ENCODE measurements at places on chromosomes 2 and 18.

DNA sequence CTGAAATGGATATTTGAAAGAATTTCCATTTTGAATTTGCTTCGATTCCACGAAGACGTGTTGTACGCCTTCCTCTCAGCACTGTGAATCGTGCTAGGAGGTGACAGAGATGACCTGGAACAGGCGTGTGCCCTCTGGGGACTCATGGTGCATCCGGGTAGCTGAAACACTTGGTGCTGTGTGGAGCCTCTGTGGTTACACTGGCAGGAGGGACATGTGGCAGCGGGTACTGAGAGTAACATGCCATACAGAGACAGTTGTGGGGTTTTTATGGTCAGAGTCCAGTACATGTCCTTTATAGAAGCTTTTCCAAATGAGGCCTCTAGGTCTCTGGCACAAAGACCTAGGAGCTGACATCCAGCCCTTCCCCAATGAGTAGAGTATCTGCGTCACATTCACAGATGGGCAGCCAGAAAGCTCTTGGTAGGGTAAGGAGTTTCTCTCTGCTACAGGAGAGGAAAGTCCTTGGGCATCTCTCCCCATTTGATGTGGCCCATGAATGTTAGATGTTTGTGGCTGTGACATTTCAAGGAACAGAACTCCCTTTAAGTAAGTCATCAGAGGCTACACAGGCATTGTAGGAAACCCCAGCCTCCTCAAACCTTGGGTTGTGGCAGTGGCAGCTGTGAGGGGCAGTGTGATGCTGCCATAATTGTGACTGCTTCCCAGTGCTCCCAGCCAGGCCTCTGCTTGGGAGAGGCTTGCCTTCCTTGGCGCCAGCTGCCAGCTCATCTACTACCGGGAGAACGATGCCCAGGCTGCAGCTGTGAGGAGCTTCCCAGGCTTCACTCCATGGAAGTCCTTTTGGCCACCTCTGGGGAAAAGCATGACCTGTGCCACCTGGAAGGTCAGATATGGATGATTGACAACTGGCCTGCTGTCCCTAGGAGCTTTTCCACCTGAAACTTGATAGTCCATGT is 80.6 kb downstream of the ACOXL start:
- no peak for DNase-seq

GRCh38 chr2:70080610-70081200 is 6.6 kb upstream of the PCBP1 start:
- DNase-seq: no peak

DNA sequence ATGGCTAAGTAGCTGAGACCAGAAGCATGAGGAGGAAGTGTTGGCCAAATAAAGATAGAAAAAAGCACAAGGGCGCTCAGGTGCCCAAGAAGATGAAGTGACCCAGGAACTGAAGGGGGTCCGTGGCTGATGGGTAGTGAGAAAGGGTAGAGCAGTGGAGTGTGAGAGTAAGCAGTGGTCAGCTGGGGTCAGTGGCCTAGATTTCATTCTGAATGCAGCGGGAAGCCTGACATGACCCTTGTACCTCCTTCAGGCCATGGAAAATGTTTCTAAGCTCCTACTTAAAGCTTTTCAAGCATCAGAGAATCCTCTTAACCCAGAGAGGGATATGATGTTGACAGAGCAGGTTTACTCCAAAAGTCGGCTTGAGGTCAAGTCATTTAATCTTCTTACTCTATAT is 89.0 kb upstream of the UNC80 start:
- no peak for DNase-seq

DNA sequence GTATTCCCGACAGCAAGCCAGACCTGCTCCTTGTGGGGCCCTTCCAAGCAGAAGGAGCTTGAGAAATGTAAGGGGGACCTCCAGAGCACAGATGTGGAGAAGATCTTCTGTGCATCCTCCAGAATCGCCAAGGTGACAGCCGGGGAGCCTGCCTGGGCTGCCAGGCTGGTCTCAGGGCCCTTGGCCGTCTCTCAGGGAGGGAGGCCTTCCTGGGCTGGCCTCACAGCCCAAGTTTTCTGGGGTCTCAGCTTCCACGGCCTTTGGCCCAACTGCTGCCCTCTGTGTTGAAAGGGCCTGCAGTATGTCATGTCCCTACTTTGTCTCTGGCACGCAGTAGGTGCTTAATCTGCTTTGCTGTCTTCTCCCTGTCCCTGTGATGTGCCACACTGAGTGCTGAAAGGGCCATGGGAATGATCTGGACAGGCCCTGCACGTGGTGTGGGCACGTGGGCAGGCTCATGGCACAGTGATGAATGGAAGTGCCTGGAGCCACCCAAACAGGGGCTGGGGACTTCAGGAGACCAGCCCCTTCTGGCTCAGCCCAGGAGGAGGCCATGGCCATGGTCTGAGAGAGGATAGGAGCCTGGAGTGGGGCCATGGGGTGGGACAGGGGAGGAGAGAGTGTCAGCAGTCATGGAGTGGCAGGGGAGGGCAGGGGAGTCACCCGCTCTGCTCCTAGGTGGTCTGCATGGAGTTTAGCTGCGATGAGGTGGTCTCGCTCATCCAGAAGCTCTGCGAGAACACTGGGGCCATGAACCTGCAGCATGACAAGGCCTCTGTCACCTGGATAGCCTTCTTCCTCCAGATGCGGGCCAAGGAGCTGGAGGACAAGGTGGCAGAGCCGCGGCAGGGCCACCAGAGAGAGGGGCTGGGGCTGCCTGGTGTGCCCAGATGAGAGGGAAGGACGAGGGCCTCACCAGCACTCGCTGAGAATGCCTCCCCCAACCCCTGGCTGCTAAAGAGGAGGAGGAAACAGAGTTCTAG is 35.4 kb downstream of the HJURP start:
- DNase-seq: no peak
